ENCODE measurements at places on chromosomes 16 and 17.

DNA sequence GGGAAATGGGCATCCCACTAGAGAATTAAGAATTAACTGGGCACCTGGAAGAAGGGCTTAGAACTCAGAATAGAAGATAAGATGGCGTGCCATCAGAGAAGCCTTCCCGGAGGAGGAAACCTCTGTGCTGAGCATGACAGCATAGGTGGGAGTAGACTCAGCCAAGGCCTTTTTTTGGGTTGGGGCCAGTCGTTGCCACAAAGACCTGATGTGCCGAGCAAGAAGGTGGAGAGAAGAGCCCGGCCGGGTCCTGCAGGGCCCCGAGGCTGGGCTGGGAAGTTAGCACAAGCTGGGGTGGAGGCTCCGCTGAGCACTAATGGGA, 1.1 kb upstream of the RAB11FIP4 start:
- no peak for DNase-seq

DNA sequence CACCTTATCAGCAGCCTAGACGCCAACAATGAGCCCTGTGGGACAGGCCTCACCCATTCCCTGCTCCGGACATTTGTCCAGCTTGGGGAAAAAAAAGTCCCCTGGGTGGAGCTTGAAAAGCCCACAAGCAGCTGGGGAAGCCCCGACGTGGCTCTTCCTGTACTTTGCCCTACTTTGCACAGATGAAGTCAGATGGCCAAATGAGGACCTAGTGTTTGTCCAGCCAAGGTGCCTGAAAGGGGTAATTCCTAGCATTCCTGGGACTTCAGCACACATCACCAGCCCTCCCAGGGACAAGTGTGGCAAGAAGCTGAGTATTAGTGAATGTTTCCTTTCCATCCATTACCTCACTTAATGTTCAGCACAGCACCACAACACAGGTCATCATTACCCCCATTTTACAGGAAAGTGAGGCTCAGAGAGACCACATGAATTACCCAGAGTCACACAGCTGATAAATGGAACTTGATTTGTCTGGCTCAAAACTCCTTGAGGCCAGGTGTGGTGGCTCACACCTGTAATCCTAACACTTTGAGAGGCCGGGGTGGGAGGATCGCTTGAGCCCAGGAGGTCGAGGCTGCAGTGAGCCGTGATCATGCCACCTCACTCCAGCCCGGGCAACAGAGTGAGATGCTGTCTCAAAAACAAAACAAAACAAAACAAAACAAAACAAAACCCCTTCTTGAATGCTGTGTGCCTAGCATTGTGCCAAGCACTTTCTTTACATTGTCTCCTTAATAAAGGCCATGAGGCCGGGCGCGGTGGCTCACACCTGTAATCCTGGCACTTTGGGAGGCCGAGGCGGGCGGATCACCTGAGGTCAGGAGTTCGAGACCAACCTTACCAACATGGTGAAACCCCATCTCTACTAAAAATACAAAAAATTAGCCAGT, 19.9 kb upstream of the PLLP start:
- no peak for DNase-seq

DNA sequence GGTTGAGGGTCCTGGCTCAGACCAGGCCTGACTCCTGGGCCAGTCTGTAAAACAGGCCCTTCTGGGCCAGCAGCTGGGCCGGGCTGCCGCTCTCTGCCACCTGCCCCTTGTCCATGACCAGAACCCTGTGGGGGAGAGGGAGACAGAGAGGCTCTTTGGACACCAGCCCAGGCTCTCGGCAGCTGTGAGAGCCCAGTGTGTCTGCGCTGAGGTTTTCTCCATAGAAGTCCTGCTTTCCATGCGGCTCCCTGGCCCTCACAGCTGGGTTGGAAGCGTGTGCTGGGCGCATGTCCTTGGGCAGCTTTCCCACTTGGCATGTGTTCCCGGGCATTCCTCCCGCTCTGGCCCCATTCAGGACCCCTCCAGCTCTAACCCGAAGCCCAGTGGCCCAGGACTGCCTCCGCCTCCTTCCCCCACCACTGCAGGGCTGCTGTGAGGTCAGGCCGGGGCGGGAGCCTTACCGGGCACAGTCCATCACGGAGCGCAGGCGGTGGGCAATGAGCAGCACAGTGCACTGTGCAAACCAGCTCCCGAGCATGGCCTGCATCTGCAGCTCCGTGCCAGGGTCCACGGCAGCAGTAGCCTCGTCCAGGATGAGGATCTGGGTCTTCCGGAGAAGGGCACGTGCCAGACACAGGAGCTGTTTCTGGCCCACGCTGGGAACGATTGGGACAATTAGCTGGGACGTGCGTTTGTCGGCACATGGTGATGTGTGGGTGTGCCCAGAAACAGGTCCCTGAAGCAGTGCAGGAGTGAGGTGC, 73.0 kb downstream of the ABCC6 start:
- DNase-seq, result no peak

DNA sequence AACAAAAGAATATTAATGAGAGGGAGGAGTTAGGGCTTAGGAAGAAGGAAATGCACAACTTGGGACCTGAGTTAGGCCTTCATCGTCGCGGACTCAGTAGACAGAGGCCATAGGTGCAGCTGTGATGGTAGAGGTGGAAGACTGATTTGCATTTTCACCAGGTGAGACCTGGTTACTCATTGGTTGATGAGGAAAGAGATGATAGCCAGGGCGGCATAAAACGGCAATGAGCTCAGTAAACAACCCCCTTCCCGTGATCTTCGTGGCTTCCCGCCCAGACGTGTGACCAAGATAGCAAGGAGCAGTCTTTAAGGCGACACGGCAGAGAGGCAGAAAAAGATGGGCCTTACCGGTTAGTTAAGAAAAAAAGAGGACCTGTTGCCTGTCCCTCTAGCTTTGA, at the start of gene TMC5:
Gene TMC5 (plus strand): TSS at position 244 of the 400 bp plus-strand sequence. CDS start 22,156 bp downstream, outside the sequence.
- no peak for DNase-seq

- DNase-seq, result peak; percentile 85
Measured at GRCh38 chr17:18260332-18261145, at the start of gene MIEF2. Gene MIEF2, plus strand, starts transcription at chr17:18260662. Its CDS starts 2,059 bp downstream, at chr17:18262721.

DNA sequence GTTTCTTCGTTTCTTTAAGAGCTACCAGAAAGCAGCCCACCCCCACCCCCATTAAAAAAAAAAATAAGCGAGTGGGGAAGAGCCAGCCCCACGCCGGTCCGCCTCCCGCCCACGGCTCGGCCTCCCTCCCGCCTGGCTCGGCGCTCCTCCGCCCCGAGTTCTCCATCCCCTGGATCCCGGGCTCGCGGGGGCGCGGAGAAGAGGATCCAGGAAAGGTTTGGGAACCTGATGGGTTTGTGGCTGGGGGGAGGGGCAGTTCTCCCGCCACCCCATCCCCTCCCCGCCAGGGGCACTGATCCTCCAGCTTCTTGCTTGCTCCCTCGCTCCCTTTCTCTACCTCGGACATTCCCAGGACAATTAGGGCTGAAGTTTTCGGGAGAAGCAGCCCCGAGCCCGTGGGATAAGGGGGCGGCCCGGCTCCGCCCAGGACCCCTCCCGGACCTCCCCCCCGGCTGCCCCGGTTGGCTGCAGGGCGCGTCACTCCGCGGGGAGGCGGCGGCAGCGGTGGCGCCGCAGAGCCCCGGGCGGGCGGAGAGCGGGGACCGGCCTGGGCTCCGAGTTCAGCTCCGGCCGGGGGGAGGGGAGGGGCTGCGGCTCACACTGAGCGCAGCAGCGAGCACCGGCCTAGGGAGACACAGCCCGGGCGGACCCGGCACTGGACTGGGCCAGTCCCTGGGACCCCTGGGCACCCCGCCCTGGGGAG, 1.0 kb upstream of the SALL1 start:
- DNase-seq, result no peak

- DNase-seq, result no peak
Measured at GRCh38 chr17:74429604-74430384, 2.1 kb upstream of the GPRC5C start.

DNA sequence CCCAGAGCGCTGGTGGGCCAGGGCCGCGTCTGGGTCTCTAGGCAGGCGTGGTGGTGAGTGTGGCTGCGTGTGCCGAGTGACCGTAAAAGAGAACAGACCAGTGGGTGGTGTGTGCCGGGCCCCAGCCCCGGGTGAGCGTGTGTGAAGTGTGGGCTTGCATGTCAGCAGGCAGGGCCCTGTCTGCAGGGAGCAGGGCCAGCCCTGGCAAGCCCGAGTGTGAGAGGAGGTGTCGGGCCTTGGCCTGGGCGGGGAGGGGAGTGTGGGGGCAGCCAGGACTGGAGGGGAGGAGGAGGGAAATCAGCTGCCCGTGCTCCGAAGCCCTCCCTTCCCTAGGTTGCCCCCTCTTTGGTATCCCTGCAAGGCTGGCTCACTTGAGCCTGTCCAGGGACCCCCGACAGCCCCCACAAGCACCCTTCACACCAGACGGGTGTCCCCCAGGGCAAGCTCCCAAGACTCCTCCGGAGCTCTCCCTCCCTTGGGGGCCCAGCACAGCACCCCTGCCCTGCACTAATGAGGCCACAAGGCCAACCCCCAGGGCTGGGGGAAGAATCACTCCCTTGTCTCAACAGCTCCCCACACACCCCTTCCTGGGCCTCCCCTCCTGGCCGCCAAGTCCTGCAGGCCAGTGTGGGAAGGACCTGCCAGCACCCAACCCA, 1.9 kb downstream of the USH1G start:
- DNase-seq, result no peak

GRCh38 chr16:56715126-56715525, 14.8 kb upstream of the NUP93 start:
- no peak for DNase-seq

- no peak for DNase-seq
Measured at GRCh38 chr16:23187341-23187740, 4.8 kb downstream of the SCNN1G start.

- no peak for DNase-seq
Measured at GRCh38 chr17:73693071-73693470, 48.8 kb upstream of the SDK2 start.

DNA sequence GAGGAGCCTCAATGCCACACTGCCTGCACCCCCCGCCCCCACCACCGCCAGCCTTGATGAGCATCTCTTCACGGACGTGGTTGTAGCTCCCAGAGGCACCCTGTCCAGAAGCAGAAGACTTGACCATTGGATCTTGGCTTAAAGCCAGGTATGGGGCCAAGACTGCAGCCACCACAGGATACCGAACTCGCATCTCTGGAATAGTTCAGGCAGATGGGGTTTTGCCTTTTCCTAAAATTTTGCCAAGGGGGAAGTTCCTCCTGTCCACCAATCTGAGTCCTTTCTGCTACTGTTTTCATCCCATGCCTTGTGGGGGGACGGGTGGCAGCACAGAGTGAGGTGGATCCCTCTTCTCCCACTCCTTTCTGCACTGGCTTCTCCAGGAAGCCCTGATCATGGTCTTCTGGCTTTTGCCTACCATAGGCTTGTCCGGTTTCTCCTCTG, 939 bp downstream of the CORO6 start:
- no peak for DNase-seq

GRCh38 chr17:45092911-45093430, 31.9 kb downstream of the NMT1 start:
- no peak for DNase-seq

DNA sequence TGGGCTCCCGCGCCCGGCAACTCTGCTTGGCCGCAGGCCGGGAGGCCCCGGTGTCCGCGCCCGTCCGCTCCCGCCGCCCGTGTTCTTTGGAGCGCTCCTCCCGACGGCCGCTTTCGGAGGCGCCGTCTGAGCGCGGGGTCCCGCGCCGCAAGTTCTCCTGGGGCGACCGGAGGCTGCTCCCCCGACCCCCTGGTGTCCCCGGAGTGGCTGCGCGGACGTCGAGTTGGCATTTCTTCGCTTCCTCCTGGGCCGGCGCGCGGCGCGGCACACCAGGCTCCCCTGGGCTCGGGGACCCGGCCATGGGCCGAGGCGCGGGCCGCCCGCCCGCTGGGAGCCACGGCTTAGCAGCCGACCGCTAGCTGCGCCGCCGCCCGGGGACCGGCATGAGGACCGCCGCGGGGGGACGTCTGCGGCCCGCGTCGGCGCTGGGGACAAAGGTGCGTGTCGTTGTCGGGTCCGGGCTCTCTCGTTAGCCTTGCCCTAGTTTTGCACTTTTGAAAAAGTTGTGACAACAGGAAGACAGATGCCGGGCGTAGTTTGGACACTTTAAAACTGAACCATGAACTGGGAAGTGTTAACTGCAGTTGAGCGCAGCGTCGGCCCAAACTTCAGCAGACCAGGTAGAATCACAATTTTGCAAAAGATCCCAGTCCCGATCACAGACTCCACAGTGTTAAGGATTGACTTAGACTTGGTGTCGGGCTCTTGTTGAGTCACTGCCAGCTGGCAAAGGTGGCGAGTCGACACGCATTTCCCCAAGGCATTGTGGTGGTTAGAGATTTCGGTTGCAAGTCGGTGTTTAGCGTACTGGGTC, 700 bp downstream of the UBN1 start:
- DNase-seq, result peak; percentile 18

- peak; percentile 88 for DNase-seq
Measured at GRCh38 chr17:21043296-21044232, 753 bp upstream of the USP22 start.

- no peak for DNase-seq
Measured at GRCh38 chr17:73360961-73361761, 49.4 kb upstream of the CDC42EP4 start.

GRCh38 chr17:78766743-78767294, 15.3 kb downstream of the CYTH1 start:
- no peak for DNase-seq

DNA sequence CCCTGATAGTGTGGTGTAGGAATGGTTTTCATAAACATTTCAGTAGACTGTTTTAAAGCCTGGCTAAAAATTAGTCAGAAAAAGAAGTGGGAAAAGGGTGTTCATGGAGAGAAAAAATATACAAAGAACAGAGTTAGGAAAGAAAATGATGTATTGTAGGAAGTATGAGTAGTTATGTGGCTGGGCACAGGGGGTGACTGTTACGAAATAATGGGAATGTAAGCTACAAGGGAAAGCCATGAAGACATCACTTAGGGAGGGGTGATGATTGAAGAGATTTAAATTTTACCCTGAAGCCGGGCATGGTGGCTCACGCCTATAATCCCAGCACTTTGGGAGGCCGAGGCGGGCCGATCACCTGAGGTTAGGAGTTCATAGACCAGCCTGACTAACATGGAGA, 55.3 kb downstream of the NUP88 start:
- DNase-seq, result no peak

GRCh38 chr17:6100146-6100545, 30.0 kb downstream of the WSCD1 start:
- no peak for DNase-seq

DNA sequence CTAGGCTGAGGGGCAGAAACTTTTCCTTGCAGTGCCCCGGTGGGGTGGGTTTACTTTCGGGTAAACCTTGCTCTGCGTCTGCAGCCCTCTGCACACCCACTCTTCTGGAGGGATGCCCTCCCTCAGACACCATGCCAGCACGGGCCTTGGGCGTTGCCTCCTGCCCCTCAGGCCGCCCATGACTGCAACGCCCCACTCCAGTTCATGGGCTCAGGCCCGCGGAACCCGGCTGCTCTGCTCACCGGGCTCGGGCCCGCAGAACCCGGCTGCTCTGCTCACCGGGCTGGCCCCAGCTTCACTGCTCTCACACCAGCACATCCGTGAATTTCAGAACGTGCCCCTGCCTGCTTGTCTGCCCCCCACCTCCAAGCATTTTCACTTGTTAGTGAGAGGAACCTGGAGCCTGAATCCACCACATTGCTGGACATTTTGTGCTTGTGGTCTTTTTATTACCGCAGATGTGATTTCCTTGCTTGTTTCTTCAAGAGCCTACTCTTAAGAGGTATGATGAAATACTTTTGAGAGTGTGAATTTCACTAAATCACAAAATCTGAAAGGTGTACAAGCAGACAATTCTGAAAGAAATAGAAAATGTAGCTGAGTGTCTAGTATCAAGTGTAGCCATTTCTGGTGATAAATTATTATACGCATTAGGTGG, 130.9 kb downstream of the RPTOR start:
- no peak for DNase-seq

- DNase-seq, result no peak
Measured at GRCh38 chr17:81114351-81115093, 50.8 kb upstream of the PVALEF start.
